Stimulated activated CD4-positive, alpha-beta T cell treated with anti-CD3 and anti-CD28 coated beads, Interleukin-1b, Interleukin-23, amount 100 ng/mL, for 4 hours (primary cell): ENCODE measurements at places on chromosomes 2 and 18.

GRCh38 chr2:101627285-101628029, 70.0 kb upstream of the MAP4K4 start:
- DNase-seq: no peak

DNA sequence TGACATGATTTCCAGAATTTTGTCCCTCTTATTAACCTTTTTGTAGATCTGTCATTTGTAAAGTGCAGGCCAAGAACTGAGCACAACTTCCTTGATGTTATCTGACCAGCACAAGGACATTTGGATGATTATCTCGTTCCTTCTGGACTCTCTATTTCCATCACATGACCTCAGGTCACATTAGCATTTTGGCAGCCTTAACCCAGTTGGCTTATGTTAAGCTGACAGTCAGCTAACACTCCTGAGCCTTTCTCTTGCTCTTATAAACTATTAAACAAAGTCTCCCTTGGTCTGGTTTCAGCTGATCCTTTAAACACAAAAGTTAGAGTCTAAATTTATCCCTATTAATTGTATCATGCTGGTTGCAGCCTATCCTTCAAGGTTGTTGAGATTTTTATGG, 167.2 kb upstream of the RBBP8 start:
- DNase-seq: no peak

GRCh38 chr2:127843677-127844076, 14.3 kb downstream of the POLR2D start:
- no peak for DNase-seq

DNA sequence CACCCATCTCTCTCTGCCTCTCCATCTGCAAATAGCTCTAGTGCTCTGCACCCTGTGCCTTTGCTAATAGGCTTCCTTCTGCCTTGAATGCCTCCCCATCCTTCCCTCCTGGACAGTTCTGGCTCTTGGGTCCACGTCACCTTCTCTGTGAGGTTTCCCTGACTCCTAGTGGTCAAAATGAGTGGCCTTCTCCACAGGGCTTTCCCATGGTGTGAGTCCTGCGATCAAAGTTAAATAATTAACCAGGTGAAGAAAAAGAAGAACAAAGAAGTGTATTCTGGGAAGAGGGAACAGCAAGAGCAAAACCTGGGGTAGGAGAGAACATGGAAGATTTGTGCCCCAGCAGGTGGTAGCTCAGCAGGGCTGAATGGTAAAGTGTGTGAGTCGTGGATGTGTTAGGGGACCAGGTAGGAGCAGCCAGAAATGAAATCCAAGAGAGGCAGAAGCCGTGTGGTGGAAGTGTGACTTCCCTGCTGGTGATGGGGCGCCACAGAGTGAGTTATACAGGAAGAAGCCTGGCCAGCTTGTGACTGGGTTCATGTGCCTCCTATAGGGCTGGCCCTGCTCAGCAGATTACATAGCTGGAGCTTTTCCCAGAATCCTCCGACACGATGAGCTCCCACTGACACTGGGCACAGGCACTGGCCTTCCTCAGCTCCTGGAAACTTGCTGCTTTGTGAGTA, 93.8 kb upstream of the LDAH start:
- DNase-seq: no peak
